GM23248 (cell line): ENCODE measurements at places on chromosomes 4 and X. TPM values are rescaled to one million over a fixed set of nuclear protein-coding genes. Genes with fewer than 3 reads are reported as not detected.

GRCh38 chr4:139229534-139230039, 50.4 kb downstream of the MGARP start:
- peak; percentile 73 for DNase-seq

GRCh38 chr4:158313566-158313965, 103.3 kb downstream of the TMEM144 start:
- peak; percentile 50 for DNase-seq

The NLRP2B gene
- total RNA-seq: not detected in 2 replicates

GRCh38 chr4:151715881-151716280, 44.9 kb downstream of the GATB start:
- DNase-seq: no peak
